ENCODE measurements at places on chromosomes 12 and 14.

GRCh38 chr12:120363274-120363855 lies 5.6 kb downstream of the MSI1 start:
- no peak for DNase-seq

DNA sequence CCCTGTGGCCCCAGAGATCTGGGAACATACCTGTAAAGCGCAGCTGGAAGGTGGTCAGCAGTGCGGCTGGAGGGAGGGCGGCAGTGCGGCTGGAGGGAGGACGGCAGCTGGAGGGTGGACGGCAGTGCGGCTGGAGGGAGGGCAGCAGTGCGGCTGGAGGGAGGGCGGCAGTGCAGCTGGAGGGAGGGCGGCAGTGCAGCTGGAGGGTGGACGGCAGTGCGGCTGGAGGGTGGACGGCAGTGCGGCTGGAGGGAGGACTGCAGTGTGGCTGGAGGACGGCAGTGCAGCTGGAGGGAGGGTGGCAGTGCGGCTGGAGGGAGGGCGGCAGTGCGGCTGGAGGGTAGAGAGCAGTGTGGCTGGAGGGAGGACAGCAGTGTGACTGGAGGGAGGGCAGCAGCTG lies 23.5 kb downstream of the LRCOL1 start:
- no peak for DNase-seq

DNA sequence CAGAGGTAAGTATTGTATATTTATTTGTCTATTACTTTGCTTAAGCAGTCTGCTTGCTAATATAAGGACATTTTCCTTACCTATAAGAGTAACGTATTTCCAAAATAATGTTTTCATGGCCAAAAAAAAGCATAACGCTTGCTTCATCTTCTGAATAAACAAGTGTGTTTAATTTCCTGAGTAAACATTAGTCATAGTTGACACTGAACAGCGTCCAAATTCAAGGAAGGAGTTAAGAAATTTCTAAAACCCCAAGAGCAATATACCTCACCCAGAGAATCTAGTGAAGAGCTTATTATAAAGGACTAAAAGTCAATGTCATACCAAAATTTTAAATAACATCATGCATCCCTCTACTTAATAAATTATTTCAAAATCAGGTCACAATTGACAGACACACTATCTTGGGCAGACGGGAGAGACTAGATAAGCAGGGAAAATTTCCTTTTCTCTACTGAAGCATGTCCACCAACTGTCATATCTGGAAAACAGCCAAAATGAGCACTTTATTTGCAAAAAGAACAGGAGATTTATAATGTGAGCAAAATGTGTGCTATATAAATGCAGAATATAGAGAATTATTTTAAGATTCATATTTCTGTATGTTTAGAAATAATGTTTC lies 25.1 kb downstream of the ANKS1B start:
- no peak for DNase-seq

- no peak for DNase-seq
Observed at GRCh38 chr12:95802482-95803270, 12.1 kb upstream of the NTN4 start.

DNA sequence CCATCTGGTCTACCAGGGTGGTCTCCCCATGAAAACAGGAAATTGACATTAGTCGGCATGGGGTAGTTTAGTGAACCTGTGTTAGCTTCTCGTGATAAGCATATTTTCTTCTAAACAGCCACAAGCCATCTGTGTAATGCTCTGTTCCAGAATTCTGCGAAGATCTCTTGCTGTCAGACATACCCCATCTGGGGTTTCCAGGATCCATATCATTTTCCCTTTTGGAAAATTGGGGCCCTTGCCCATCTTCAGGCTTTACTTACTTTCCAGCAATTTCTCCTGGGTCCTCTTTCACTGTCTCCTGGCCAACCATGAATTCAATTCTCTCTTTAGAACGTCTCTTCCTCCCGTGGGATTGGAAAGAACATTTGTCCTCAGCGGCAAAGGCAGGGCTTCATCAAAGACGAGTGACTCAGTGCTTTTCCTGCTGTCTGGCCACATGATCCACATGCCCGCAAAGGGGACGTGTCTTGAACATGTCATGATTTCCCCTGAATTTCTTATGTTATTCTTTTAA lies 21.4 kb upstream of the NCOR2 start:
- DNase-seq, result peak; percentile 51

DNA sequence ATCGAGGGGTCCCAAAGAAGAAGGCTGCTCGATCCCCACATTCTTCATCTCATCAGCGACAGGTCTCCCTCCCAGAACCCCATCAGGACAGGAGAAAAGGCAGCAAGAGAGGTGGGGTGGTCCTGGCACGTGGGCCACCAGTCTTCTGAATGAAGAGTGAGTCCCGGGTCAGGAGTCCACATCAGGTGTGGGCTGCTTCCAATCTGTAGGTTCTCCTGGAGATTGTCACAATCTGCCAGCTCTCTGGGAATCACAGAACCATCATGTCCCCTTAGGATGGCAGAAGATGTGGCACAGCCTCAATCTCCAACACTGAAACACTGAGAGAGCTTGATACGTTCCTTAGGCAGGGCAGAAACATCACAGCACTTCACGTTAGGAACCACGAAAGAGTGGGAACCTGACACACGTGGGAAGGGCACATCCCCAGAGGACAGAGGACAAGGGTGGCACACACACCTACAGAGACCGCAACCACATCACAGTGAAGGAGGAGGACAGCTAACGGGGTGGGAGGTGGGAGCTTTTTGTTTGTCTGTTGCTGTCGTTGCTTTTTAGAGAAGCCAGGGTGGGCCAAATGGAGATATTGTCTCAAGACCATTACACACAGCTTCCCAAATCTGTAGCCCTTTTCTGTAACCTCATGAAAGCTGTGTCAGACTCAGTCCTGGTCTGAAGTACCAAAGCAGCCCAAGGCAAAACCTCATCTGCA lies 284.5 kb downstream of the DPF3 start:
- DNase-seq, result no peak

DNA sequence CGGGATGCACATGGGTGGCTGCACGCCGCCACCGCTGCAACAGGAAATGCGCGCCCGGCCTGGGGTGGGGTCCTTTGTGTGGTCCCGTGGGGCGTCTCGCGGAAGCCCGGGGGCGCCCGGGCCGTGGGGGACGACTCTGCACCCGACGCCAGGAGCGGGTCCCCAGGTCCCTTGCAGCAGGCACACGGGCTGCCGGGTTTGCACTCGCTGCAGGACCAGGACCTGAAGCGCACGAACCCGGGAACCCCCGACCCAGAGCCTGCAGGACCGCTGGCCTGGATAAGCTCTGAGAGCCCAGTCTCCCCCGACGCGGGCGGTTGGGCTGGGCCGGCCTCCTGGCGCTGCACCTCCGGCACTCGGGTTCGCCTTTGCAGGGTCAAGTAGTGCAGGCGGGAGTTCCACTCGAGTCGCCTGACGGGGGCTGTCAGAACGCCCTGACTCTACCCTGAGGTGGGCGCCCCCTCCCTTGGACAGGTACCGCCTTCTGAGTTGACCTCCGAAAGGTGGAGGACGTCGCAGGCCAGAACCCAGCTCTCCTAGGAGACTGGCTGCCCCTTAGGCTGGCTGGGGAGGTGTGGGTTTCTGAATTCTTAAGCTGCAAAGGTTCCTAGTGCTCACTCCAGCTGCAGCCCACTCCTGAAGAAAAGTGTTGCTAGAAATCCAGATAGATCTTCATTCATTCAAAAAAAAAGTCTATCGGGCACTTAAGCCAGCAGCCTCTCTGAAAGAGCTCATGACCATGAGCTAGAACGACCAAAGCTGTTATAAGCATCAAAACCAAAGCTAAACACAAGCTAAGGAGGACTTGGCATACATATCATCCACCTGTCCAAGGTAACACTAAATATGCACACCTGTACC lies 68.0 kb downstream of the RNF34 start:
- DNase-seq, result no peak

- no peak for DNase-seq
Observed at GRCh38 chr12:49059299-49060171, 1.1 kb downstream of the KMT2D start.

DNA sequence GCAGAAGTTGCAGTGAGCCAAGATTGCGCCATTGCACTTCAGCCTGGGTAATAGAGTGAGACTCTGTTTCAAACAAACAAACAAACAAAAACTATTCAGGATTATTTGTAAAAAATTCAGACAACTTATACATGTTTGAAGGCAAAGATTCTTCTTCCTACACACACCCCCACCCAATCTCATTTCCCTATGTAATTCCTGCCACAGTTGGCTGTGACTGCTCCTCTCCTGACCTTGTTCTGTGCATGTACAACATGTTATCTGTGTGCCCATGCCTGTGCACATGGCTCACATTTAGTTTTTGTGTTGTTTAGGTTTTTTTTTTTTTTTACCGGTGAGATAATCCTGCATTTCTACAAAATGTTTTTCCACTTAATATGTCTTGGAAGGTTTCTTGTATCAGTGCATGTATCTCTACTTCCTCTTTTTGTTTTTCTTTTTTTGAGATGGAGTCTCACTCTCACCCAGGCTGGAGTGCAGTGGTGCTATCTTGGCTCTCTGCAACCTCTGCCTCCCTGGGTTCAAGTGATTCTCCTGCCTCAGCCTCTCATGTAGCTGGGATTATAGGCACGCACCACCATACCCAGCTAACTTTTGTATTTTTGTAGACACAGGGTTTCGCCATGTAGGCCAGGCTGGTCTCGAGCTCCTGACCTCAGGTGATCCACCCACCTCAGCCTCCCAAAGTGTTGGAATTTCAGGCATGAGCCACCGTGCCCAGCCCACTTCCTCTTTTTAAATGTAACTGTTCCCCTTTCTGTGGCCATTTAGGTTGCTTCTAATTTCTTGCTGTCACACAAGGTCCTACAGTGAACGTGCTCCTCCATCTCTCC lies 8.7 kb downstream of the CFAP251 start:
- DNase-seq, result no peak

GRCh38 chr14:53501361-53502211 lies 348.5 kb upstream of the DDHD1 start:
- DNase-seq, result no peak

- no peak for DNase-seq
Observed at GRCh38 chr12:111011999-111012600, 91.7 kb upstream of the MYL2 start.

All from stimulated activated CD4-positive, alpha-beta T cell treated with anti-CD3 and anti-CD28 coated beads, Interleukin-2, amount 100 ng/mL, for 4 hours (primary cell).